Hypothalamus (tissue), 51 donors: ENCODE measurements at places on chromosomes 11 and 22.

GRCh38 chr11:12246147-12246546 lies 131.2 kb upstream of the PARVA start:
- no peak for DNase-seq

DNA sequence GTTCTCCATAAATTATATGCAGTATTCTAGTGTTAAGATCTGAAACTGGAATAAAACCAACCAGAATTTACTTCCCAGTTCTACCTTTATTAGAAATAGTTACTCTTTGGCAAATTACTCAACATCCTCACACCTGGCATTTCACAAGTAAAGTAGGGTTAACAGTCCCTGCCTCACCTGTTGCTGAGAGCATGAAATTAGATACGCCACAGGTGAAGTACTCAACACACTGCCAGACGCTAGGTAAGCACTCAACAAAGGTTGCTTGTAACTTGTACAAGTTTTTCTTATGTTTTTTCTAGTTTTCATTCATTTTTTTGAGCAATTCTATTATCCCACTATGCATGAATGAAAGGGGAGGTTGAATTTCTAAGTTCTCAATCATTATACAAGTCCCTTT lies 267.6 kb upstream of the ARHGAP42 start:
- DNase-seq: no peak

DNA sequence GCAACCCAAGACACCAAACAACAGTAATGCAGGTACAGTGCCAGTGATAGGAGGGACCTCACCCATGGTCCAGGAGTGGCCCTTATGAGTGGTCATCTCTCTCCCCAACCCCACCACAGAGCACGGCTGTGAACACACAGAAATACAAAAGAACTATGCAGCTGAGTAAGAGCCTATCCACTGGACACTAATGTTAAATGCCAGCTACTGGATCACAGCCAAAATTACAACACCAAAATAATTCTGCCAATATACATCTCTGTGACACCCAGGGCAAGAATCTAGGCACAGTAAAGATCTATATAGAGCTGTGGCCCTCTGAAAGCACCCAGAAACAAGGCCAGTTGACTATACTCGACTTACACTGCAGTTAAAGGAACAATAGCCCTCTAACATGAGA lies 22.8 kb upstream of the GPR83 start:
- no peak for DNase-seq

GRCh38 chr22:45861259-45861658 lies 115.7 kb downstream of the WNT7B start:
- no peak for DNase-seq

GRCh38 chr11:92753161-92753560 lies 216.3 kb upstream of the MTNR1B start:
- DNase-seq: no peak

GRCh38 chr22:30481711-30482110 lies 9.9 kb upstream of the SEC14L3 start:
- DNase-seq: no peak

- no peak for DNase-seq
Measured at GRCh38 chr22:30829901-30830550, 135.4 kb downstream of the OSBP2 start.

- no peak for DNase-seq
Measured at GRCh38 chr11:69401715-69402114, 79.7 kb upstream of the LINC01488 start.

DNA sequence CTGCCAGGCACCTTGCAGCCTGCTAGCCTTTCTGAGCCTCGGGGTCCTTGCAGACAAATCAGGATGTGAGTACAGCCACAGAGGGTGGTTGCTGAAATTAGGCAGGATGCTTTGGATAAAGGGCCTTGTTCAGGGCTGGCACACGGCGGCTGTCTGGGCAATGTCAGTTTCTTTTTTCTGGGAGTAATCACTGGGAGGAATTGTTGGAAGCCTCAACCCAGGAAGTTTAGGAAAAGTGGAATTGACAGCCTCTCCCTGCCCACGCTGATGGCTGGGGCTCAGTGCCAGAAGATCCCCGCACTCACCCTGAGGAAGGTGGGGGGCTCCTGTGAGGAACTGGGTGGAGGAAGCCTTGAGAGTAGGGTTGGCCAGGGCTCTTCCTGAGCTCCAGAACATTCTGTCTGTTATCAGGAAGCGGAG lies 37.4 kb downstream of the CD82 start:
- no peak for DNase-seq

GRCh38 chr11:67999201-67999629 lies 4.7 kb downstream of the UNC93B1 start:
- DNase-seq: no peak

DNA sequence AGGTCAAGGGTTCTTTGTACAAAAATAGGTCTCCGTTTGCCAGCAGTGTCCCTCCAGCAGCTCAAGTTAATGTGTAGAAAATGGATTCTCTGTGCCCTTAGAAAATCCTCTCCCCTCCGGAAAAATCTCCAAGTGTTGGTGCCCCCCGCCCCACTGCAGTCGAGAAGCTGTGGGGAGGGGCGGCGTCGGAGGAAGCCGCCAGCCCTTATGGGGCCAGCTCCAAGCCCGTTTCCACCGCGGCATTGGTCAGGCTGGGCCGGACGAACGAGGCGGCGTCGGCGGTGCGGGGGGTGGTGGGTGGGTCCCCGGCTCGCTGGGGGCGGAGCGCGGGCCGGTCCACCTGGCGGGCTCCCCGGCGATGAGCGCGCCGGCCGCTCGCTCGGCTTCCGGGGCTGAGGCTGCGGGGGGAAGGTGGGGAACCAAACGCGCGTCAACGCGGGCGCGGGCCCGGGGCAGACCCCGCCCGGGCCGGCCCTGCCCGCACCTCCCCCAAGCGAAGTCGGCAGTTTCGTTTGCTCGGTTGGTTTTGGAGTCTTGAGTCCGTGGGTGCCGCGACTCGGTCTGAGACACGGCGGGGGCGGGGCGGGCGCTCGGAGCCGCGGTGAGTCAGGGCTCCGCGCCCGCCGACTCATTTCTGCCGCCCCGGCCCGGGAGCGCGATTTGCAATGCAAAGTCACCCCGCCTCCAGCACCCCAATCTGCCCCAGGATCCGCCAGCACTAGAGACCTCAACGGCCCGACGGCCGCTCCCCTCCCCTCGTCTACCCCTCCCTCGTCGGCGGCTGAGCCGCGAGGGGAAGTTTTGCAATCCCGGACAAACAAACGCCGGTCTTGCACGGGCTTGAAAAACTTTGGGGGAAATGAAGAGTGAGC lies 1.4 kb downstream of the ASCL2 start:
- no peak for DNase-seq

DNA sequence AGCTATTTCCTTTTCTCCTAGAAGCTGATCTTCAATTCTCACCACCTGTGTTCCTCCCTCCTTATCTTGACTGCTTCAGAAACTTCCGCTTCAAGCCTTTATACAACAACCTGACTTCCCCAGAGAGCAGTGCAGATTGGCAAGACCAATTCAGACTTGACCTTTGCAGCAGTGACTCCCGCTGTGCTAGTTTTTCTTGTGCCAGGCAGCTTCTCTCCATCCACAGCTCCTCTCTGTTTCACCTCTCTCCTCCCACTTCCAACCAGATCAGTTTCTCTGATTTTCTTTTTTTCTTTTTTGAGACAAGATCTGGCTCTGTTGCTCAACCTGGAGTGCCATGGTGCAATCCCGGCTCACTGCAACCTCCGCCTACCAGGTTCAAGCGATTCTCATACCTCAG lies 74.3 kb downstream of the GRAMD1B start:
- no peak for DNase-seq
